CD4-positive, alpha-beta T cell treated with Interleukin-1 beta for 1 hour (primary cell): ENCODE measurements at places on chromosomes 2 and 18.

GRCh38 chr2:186445506-186445905 lies 40.6 kb upstream of the ZC3H15 start:
- no peak for DNase-seq

- no peak for DNase-seq
Observed at GRCh38 chr2:120318626-120319025, 27.3 kb upstream of the INHBB start.

DNA sequence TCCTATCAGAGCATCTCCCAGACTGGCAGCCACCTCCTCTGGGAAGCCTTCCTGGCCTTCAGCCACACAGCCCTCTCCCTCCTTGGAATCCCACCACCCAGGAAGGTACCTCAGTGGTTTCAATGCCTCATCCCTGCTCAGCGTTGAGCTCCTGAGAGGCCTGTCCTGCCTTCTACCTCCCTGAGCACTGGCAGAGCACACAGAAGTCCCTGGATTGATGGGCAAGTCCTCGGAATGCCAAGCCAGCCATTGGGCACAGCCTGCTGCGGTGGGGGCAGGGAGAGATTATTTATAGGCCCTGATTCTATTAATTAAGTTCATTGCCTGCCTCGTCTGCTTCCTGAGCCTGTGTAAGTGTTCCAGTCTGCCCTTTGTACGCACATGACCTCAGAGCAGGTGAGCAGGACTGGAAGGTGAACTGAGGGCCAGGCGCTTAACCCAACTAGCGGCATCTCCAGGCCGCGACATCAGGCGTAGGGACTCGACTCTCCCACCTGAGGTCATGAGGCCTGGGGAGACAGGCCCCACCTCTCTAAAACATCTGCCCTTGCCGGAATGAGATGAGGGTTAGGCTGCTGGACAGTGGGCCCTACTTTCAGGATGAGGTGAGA lies 63.4 kb downstream of the SMAD7 start:
- DNase-seq: no peak

GRCh38 chr2:230939691-230940470 lies 14.8 kb upstream of the GPR55 start:
- no peak for DNase-seq

DNA sequence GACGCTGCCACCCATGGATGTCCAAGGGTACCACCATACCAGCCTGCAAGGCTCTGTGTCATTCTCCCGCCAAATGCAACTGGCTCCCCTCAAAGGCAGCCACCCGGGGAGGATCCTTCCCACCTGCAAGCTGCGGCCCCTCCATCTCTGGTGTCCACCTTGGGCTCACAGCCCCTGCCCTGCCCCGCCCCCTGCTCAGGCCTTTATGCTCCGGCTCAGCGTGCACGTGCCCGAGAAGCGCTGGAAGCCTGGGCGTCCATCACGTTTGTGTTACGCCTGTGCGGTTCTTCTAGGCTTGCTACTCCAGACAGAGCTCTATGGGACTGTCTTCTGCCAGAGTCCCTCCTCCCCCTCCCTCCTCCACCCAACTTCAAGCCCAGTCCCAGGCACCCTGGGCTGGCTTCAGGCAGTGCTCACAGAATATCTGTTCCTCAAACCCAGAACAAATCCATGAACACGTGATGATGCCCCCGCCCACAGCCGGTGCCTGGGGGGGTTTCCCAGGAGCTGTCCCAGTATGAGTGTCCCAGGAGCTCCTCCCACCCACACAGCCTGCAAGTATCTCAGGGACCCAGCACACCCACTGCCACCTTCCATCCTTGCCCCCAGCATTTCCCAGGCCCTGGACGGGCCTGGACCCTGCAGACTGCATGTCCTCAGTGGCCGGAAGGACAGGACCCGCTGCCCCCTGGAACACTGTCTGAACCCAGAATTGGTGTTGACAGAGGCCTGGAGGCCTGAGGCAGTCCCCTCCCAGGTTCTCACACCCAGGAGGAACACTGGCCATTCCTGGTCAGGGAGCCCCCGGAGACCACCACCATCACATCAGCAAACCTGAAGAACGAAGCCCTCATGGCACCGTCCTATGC lies 30.3 kb downstream of the KIF1A start:
- no peak for DNase-seq

- DNase-seq: no peak
Observed at GRCh38 chr2:216743781-216744180, 48.4 kb upstream of the IGFBP5 start.

DNA sequence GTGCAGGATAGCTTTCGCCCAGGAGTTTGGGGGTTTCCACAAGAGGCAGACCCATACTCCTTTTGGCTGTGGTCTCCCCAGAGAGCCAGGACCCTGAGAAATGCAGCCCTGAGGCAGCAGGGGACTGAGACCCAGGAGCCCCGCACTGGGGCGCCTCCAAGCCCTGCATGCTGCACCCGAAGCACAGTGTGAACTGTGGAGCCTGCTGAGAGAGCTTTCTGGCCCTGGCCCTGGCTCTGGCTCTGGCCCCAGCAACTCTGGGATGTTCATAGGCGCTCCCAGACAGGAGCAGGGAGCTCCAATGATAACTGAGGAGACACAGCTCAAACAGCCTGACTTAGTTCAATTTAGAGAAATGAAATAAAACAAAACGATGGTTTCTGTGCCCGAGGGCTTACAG lies 96.4 kb upstream of the TEX51 start:
- no peak for DNase-seq

DNA sequence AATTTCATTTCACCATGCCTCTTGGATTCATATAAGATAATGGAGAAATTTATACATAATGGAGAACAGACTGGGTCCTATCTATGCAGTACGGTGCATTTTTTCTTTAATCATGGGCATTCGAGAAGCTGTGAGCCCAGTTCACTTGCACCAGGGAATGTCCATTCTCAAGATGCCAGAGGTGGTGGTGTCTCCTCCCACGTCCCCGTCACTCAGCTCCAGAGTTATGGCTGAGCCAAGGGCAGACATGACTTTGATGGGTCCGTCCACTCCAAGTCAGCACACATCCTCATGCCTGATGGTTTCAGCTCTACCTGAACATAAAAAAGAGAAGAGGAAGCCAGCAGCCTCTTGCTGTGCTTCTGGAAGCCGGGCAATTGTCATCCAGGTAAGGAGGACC lies 42.1 kb upstream of the CREG2 start:
- no peak for DNase-seq

DNA sequence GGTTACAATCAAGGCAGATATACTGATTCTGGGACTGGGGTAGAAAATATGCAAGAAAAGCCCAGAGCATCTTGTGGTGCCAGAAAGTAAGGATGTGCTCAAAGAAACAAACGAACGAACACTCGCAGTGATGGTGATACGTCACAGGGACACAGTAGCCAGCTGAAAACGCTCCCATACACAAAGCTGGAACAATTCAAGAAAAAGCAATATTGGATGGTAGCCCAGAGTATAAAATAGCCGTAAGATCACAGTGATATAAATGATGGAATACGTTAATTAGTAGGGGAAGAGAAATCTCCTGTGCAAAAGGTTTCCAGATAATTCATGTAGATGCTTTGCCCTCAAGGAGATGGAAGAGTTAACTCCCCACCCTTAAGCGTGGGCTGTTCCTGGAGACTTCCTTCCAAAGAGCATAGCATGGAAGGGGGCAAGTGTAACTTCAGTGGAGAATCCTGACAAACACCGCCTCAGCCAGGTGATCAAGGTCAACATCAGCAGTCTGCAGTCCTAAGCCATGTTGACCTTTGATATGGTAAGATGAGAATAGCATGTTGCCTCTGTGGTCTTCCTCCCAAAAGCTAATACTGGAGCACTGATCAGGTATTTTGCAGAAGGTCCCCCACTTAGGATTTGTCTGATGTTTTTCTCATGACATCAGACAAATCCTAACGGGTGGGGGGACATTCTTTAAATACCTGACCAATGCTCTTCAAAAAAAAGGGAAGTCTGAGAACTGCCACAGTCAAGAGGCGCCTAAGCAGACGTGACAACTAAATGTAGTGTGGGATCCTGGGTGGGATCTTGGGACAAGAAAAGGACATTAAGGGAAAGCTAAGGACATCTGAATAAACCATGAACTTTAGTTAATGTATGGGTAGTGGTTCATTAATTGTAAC lies 99.0 kb downstream of the NCK2 start:
- no peak for DNase-seq

DNA sequence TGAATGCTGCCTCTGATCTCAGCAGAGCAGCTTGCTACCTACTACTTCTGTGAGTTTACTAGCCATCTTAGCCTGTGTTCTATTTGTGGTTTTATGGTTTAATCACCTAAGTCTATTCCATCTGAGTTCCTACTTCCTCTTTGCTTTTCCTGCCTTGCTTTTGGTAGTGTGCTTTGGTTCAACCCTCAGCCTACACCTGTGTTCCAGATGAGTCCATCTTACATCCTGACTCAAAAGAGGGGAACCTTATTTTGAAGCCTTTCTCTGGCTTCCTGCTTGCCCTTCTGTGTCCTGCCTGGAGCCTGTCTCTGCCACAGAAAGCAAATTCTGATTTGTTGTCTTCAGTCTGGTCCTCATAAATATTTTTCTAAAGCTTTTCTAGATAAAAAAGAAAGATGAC lies 530.3 kb upstream of the MEX3C start:
- no peak for DNase-seq

- DNase-seq: no peak
Observed at GRCh38 chr2:120703330-120703994, 32.2 kb upstream of the GLI2 start.

- no peak for DNase-seq
Observed at GRCh38 chr18:48728204-48728833, 189.5 kb downstream of the CTIF start.

DNA sequence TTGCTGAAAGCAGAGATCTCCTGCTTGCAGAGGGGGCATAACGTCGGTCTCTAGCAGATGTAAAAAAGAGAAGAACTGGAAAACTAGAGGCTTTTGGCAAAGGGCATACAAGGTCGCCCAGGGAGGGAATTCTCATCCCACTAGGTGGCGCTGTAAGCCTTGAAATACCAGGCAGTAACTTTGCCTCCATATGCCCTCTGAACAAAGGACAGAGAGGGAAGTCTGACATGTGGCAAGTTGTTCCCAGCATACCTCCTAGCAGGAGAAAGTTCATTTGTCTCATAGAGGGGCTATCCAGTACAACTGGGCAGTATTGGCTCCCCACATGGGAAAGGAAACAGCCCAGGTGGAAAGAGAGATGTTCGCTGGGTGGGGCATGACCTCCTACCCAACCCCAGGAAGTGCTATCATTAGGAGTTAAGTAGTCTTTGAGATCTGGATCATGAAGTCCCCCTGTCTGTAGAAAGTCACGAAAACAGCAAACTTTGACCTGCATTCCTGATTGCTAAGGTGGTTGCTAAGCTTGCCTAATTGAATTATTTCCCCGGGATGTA lies 39.9 kb downstream of the STK17B start:
- DNase-seq: peak; percentile 69

- no peak for DNase-seq
Observed at GRCh38 chr2:47065771-47066380, 89.2 kb downstream of the STPG4 start.

DNA sequence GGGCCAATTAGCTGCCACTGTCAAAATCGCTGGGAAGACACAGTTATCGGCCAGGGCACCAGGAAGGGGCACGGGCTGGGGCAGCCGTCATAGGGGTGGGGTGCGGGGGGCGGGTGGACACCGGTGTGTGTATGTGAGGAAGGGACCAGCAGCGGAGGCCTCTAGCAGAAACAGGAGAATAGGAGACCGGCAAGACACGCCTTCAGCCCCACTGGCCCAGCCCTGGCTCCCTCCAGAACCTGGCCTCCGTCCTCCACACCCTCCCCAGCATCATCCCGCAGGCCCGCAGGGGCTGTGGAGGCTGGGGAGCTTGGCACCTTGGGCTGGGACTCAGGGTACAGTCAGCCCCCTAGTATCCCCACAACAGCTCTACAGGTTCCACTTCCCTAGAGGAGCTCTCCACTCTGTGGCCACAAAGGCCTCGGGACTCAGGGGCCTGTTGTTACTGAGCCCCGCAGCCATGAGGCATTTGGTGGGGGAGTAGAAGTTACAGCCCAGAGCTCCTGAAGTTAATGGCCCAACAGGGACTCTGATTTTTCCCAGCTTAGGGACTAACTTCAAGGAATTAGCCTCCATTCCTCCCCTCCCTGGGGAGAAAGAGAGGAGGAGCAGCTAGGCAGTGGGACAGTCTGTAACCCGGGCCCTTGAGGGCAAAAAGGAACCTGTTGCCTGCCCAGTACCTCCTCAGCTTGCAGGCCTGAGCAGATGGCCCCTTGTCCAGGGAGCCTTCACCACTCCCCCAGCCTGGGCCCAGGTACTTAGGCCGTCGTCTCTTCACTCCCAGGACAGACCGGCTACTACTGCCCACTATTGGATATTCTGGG lies 19.9 kb downstream of the SH2D6 start:
- DNase-seq: no peak

- no peak for DNase-seq
Observed at GRCh38 chr18:22704586-22704918, 228.6 kb upstream of the RBBP8 start.

- DNase-seq: no peak
Observed at GRCh38 chr18:5197032-5197434, at the start of gene AKAIN1. Gene AKAIN1 (minus strand): TSS chr18:5197257. CDS start chr18:5197053, 204 bp downstream.

- no peak for DNase-seq
Observed at GRCh38 chr2:168744844-168745243, 57.6 kb upstream of the NOSTRIN start.

GRCh38 chr2:39593439-39594393 lies 72.0 kb upstream of the TMEM178A start:
- DNase-seq: no peak

DNA sequence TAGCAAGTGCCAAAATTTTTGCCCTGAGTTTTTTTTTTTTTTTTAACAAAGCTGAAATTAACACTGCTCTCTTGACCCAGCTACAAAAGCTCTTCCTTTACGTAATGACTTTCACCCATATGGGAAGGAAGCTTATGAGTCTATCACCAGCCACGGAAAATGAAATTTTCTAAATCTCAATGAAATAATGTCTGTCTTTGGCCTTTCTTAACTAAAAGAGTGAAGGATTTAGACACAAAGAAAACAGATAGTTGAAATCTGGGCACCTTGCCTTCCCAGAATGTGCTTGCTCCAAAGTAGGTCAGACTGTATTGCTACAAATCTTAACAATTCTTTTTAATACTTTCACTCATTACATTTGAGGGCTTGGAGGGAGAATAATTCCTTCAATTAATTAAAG lies 180.8 kb upstream of the MGAT5 start:
- no peak for DNase-seq

DNA sequence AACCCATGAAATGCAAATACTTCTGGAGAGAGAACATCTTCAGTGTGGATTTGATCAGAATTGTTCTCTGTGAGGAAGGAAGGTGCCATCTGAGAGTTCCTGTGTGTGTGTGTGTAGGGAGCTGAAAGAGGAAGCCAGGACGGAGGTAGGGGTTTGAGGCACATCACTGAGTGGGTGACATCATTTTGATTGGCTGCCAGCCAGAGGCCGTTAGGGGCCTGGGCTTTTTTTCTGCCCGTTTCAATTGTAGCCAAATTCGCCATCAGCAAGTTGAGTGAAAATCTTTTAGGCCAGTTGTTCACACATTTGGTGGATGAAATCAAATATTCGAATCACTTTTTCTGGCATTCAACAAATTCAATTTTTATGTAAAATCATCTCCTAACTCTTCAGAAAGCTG lies 48.9 kb downstream of the TSN start:
- peak; percentile 8 for DNase-seq
